ENCODE measurements at places on chromosomes 1 and 21.
A peak's percentile ranks its signal among the peaks of the same experiment; 100 is the strongest.

DNA sequence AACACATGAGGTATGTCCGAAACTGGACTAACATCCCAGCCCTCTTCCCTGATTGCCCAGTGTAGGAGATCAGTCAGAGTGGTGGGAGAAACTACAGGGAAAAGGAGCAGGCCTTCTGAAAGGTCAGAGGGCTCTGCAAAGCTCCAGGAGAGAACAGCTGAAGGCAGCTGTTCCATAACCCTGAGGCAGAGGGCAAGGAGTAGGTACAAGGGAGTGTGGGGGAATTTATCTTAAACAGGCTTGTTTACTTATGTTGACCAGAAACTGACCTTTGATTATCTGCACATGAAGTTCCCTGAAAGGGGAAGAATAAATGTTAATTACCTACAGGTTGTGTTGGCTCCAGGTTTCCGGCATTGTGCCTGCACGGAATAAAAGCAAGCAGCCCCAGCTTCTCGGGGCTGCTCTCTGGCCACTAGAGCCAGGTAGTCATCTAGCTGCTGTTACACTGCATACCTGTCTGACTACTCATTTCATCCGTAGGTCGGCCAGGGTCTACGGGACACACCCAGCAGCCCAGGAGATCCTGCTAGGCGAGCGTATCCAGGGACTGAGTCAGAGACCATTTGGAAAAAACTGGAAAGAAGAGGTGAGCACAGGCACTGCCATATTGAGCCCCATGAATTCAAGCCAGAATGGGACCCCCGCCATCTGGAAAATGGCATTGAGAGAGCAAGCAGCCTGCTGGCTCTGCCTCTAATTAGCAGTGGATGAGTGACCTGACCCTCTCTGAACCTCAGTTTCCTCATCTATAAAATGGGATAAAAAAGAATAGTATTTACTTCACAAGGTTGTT is 14.9 kb upstream of the PAQR7 start:
- DNase-seq = no peak

- peak; percentile 88 for DNase-seq
These were observed 5.4 kb downstream of the TFF3 start for GRCh38 chr21:42309753-42310213.

- DNase-seq = no peak
These were observed 82.4 kb upstream of the C21orf91 start for GRCh38 chr21:17901458-17902079.

DNA sequence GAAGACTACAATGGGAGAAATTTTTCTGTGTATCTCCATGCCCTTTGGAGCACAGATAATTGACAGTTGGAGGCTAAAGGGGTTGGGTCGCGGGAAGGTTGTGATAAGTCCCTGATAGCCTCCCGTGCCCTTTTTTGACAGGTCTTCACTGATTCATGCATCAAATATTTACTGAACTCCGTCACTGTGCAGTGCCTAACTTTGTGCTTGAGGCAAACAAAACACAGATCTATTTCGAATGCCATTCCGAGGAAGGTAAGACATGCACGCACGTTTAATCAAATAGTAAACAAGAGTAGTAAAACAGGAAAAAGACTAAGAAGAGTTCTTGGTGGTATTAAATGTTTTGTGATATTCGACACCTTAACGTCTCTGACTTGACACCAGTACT is 494 bp upstream of the PIP5K1A start:
- DNase-seq = no peak

DNA sequence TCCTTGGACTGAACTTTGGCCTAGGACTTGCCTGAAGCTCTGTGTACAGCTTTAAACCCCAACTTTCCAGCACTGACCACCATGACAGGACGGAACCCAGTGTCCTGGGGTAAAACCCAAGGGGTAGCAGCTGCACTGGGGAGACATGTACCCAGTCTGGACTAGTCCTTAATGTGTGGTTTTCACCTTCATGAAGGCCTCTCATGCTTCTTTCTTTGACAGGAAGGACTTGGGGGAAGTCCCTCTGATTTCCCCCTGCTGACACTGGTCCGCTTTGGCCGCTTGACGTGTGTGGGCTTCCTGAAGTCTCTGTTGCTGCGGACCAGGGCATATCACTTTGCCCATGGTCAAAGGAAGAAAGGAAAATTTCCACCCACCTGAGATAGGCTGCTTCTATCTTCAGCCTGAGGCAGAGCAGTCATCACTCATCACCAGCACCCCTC is 66.3 kb upstream of the PRDX6 start:
- peak; percentile 26 for DNase-seq

GRCh38 chr1:198809247-198809646 is 170.4 kb downstream of the PTPRC start:
- DNase-seq = no peak

DNA sequence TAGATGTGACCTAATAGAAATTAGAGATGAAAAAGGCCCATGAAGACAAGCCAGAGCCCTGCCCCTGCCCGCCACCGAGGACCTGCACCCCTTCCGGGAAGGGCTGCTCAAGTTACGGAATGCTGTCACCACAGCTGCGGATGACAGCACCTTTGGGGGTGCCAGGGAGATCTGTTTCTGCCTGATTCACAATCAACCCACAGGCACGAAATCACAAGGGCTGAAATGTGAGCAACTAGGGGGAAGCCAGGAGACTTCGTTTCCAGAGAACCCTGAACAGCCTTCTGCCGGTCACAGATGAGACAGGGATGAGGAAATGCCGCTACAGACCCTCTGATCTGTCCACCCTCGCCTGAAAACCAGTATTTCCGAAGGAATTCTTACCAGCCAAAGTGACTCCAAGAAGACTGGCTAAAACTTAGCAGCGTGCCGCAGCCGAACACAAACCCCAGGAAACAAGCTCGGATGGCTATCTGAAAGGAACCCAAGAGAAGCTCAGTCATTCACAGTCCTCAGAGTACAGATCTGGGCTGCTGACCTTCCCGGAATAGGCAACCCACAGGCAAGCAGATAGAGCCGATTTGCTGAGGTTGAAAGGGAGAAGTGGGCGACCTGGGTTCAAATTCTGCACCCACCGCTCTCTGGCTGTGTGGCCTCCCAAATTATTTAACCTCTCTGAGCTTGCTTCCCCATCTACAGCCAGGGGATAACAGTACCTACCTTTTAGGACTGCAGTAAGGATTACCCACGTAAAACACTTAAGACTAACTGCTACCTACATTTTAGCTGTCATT is 1.1 kb downstream of the ICMT start:
- DNase-seq = no peak

DNA sequence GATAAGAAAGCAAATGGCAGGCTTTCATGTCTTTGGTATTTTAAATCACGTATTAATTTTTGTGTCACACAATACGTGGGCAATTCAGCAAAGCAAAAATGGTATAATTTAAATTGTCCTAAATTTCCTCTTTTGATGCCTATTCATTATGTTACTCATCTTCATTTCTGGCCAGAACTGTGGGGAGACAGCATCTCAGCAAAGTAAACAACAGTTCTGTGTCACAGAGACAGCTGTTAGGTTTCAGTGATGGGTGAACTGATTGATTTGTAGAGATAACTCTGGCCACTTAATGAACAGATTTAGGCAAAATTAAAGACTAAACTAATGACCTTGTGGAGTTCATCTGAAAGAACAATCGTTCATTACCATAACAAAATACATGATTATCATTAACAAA is 49.2 kb downstream of the FH start:
- DNase-seq = no peak

- DNase-seq = no peak
These were observed 6.2 kb downstream of the MED8 start for GRCh38 chr1:43383449-43383848.

- DNase-seq = peak; percentile 55
These were observed 189.3 kb upstream of the EDN2 start for GRCh38 chr1:41673806-41674205.

DNA sequence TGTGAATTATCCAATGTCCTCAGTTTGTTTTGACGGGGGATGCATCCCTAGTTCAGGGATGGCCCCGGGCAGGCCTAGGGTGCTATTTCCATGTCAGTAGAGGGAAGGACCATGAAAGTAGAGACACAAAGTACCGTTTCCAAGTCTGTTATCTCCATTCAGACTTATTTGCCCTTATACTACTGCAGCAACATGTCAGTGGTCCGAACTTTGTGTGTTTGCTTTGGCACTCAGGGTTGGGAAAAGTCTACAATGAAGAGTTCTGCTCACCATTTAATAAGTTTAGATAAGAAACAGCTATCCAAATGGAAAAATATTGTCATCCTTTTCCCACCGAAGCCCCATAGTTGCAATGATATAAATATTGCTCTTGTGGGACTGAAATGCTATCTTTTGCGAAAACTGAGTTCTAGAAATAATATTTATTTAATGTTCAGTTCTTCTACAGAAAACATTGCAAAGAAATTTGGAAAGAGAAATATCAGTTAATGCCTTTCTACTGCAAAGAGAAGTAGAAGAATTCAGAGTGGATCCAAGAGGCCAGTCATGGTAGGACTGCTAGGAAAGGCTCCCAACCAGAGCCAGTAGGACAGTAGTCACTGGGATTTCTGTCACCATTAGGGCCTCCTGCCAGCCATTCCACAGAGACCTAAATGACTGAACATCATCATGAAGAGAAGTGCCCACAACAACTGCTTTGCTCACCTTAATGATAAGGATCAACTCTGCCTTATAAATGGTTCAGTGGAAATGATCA is 11.5 kb upstream of the AGT start:
- DNase-seq = no peak

GRCh38 chr1:156359973-156360372 is 9.0 kb upstream of the RHBG start:
- DNase-seq = no peak

- DNase-seq = no peak
These were observed 178.4 kb downstream of the MIS18A start for GRCh38 chr21:32100423-32100822.

DNA sequence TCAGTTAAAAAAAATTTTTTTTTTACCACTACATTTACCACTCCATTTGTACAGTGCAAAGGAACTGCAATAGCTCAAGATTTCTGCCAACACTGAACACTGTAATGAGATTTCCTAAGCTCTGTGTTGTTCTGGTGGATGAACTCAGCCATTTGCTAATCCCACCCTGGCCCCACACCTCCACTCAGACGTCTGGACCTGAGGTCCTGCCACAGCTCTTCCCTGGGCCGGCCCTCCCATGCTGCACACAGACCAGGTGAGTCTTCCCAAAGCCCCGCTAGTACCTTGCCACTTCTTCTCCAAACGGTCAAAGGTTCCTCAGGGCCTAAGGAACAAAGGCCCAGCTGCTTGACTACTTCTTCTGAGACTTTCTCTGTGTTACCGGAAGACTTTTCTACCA is 56.4 kb downstream of the SLC45A1 start:
- DNase-seq = no peak

DNA sequence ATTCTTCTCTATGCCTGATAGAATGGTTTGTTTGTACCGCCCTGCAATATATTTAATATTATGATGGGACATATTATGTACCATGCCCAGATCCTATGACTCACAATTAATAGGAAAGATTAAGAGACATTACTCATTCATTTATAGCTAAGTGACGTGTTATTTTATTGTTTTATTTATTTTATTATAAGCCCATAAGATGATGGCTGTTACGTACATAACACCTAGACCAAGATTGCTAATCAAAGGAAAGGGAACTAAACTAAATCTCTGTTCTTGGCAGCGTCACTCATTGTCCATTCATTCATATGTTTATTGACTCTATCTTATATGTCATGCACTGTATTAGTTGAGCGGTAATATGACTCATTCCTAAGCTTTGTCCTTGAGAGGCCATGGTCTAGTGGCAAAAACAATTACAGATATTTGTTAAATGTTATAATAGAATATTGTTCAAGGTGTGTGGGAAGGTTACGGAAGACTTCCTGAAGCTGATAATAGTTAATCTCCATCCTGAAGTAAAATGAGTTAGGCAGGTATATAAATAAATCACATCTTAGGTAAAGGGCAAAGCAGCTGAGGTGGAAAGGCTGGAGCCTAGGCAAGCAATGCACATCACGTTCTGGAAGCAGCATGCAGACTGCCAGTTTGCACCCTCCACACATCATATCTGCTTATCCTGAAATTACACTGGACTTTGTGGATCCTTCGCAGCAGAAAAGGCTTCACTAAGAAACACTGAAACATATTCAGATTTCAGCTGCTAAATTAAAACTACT is 16.6 kb upstream of the CD55 start:
- DNase-seq = no peak

- no peak for DNase-seq
These were observed 475.0 kb downstream of the SMYD3 start for GRCh38 chr1:246032031-246032551.

GRCh38 chr1:173495609-173496267 is 18.6 kb downstream of the PRDX6 start:
- no peak for DNase-seq

DNA sequence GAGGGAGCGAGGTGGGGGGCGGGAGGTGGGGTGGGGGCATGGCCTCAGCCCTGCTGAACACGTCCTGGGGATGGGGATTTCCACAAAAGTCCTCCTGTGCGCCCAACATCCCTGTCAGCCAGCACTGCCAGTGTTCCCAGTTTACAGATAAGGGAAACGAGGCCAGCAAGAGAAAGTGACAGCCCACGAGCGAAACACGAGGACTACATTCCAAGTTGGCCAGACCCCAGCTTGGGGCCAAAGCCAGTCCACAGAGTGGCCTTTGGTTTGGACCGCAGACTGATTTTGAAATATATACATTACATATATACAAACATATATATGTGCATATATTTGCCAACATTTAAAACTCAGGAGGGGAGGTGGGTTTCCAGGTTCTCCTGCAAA is 5.0 kb downstream of the FBXO2 start:
- DNase-seq = no peak

- DNase-seq = no peak
These were observed 16.1 kb downstream of the DSCAM start for GRCh38 chr21:40830836-40831235.

Measured in GM13977 (cell line).